ENCODE measurements at places on chromosomes 13 and 19. TPM values are rescaled to one million over a fixed set of nuclear protein-coding genes. Genes with fewer than 3 reads are reported as not detected.

DNA sequence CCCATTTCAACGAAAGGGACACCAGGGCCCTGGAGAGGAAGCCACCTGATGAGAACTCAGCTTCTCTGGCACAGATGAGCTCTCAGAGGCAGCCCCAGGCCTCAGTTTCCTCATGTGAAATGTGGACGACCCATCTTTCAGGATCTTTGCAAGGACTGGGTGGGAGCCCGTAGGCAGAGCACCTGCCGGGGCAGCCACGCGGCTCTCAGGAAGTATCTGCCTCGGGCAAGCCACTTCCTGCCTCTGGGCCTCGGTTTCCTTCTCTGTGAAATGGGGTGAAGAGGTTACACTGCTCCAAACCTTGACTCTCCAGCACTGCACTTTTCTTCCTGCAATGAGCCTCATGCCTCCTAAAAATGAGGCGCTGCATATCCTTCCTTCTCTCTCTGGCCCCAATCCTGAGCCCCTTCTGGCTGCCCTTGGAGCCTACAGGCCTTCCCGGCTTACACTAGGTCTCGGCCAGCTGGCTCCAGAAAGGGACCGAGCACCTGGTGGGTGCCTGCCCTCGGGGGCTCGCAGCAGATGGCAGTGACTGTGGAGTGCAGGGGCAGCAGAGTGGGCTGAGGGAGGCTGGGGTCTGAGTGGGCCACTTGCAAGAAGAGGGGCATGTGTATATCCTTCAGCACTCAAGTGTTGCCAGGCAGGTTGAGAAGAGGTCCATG, 3.5 kb downstream of the SSBP4 start:
- DNase-seq = no peak
- H3K27ac ChIP-seq = no peak overlapping the region
- H3K4me3 ChIP-seq = no peak overlapping the region
- no peaks in the 10 kb centered on the region for H3K36me3 ChIP-seq

DNA sequence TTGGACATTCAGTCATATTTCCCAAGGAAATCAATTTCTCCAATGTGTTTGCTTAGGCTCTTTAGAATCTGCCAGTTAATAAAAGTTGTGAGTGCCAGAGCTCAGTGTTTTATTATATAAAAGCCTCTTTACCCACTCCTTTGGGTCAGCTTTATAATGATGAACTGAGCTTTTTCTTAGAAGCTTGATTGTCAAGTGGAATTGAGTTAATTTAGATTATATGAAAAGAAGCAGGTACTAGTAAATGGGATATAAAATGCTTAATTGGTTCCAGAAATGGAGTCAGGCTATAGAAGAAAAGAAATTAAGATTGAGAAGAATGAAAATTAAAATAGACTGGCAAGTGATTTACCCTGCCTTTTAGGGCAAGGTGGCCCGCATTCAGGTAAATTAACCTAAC, 363.2 kb downstream of the SLITRK6 start:
- no peaks in the 10 kb centered on the region for H3K27me3 ChIP-seq
- no peaks in the 10 kb centered on the region for H3K4me1 ChIP-seq
- no peak overlapping the region for H3K4me3 ChIP-seq
- DNase-seq = no peak

DNA sequence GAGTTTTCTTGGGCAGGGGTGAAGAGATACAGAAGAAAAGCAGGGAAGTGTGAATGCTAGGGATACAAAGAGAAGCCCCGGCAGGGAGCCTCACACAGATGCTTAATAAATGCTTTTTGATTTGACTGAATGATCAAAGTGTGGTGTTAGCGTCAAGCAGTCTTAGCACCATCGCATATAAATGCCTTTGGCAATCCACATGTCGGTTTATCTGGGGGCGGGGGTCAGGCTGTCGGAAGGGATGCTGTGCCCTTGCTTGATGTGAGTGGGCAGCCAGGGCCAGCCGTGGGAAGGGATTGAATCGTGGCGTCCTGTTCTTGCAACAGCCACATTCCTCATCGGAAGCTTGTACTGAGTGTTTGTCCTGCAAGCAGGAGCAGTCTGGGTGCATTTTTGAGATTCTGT, 173.1 kb downstream of the LACC1 start:
- H3K4me3 ChIP-seq = no peak overlapping the region
- peaks cover 3% of the 10 kb centered on the region for H3K4me1 ChIP-seq
- no peak for DNase-seq
- no peaks in the 10 kb centered on the region for H3K27me3 ChIP-seq
- H3K36me3 ChIP-seq = no peaks in the 10 kb centered on the region
- no peak overlapping the region for H3K27ac ChIP-seq

GRCh38 chr13:80164462-80164861, 176.5 kb downstream of the SPRY2 start:
- H3K27ac ChIP-seq = no peak overlapping the region
- no peak for DNase-seq
- no peak overlapping the region for H3K4me3 ChIP-seq
- no peaks in the 10 kb centered on the region for H3K27me3 ChIP-seq
- no peaks in the 10 kb centered on the region for H3K4me1 ChIP-seq

Gene FCAR
- total RNA-seq = 2.1 TPM

Gene BRSK1
- 2.0 TPM for total RNA-seq
